Activated CD8-positive, alpha-beta memory T cell treated with anti-CD3 and anti-CD28 coated beads for 1 hour (primary cell): ENCODE measurements at places on chromosomes 5 and 9.

GRCh38 chr9:95974389-95974788 lies 98.9 kb downstream of the ERCC6L2 start:
- no peak for DNase-seq

GRCh38 chr5:174744896-174745295 lies 20.5 kb downstream of the MSX2 start:
- no peak for DNase-seq

DNA sequence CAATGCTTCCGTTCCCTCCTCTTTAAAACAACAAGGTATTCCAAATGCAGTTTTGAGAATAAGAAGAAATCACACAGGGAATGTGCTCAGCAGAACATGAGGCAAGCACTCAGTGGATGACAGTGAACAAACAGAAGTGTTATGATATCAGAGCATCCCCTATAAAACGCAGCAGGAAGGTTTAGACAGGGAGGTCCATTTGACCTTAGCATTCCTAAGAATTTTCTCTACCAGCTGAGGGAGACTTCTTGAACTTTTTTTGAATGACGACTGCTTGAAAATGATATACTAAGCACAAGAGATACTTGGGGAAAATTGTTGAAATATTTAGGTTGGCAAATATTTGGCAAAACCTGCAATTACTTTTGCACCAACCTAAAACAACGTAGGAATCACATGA lies 3.9 kb downstream of the AMACR start:
- DNase-seq: no peak

DNA sequence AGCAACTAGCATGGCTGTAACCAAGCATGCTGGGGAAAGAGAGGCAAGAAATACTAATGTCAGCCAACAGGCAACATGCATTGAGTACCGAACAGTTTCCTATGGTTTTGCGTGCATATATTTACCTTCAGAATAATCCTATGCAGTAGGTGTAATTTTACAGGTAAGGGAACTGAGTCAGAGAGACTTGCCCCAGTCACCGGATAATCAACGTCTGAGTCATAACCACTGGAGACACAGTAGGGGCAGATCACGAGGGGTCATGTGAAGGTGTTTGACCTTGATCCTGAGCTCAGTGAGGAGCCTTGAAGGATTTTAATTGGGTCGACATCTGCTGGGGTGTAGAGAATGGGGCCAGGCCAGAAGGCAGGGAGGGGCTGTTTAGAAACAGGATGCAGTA lies 13.4 kb upstream of the TSC1 start:
- no peak for DNase-seq

DNA sequence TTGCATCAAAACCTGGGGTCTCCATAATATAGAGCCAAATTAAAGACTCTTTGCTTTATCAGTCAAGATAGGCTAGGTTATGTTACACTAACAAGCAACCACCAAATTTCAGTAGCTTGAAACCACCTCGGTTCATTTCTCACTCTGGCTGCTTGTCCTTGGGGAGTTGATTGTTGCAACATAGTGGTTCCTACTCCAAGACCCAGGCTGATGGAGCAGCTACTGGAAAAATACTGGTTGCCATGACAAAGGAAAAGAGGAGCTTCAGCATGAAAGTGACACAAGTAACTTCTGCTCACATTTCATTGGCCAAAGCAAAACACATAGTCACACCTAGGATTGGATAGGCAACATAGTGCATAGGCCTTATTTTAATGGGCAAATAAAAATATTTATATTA lies 18.5 kb upstream of the RCL1 start:
- no peak for DNase-seq
